HCT116 (cell line): ENCODE measurements at places on chromosomes 7 and 10. TPM values are rescaled to one million over a fixed set of nuclear protein-coding genes. Genes with fewer than 3 reads are reported as not detected.

The GJD4 gene
- not detected for total RNA-seq

GRCh38 chr10:11164803-11165590 is 147.3 kb downstream of the CELF2 start:
- no peak for DNase-seq

- no peak for DNase-seq
Measured at GRCh38 chr10:85650791-85651496, 715.7 kb downstream of the GRID1 start.

DNA sequence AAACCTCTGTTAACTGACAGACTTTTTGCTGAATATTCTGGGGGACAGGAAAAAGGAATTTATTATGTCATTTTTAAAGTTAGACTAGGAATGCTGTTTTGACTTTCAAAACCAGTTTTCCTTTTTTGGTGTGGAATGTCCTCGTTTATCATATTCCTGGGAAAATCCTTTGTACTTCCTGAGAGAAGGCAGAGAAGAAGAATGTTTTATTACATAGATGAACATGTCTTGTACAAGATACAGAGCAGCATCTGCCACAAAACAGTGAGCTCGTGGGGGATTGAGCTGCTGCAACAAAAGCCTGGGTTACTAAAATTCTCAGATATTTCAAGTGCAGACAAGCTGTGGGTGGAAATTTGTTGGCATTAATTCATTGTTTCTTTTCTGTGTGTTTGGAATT is 20.2 kb downstream of the MCU start:
- DNase-seq = no peak

GRCh38 chr7:70334871-70335270 is 736.6 kb downstream of the AUTS2 start:
- DNase-seq = no peak

DNA sequence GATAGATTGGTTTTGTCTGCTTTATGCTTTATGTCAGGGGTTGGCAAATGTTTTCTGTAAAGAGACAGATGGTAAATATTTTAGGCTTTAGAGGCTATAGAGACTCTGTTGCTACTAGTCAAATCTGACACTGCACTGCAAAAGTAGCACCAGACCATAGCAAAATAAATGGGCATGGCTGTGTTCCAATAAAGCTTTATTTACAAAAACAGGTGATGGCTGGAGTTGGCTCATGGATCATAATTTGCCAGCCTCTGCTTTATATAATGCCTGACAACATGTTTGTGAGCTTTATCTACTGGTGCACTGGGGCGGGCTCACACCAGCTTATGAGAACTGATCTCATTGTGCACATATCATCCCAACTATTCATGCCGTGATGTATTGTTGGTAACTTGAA is 120.1 kb downstream of the PLXDC2 start:
- DNase-seq = no peak

GRCh38 chr10:87619705-87620104 is 40.0 kb upstream of the PAPSS2 start:
- no peak for DNase-seq

DNA sequence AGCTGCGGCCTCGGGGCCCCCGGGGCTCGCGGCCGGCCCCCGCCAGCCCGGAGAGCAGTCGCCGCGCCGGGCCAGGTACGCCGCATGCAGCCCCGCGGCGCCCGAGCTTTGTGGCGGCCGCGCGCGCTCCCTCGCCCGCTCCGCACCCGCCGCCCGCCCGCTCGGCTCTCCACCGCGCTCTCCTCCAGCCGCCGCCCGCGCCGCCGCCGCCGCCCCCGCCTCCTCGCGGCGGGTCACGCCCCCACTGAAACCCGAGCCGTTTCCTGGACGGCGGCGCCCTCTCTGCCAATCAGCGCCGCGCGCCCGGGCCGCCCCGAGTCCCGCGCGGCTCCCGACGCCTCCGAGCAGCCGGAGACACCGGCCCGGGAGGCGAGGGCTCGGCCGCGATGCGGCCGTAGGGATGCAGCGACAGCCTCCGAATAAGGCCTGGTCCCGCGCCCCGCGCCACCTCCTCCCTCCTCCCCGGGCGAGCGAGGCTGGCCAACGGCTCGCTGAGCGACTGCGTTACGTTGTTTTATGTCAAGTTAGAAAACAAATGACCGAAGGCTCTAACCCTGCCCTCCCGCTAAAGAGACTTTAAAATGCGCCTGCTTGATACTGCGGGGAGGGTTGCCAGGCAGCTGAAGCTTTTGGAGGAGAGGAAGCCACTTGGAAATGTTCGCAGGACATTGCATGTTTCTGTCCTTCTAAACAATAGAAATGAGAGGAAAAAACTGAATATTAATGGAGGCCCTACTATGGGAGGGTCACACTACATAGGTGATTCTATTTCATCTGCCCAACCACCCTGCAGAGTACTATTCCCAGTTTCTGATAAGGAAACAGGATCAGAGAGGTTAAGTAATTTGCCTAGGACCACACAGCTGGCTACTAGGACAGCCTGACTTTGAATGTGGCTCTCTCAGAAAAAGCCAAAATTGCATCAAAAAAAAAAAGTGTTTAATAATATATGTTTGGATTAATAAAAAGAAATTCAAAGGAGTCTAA is at the start of gene FGFR2:
Gene FGFR2 (minus strand): TSS at position 182 of the 987 bp plus-strand sequence. CDS start 4,627 bp downstream, outside the sequence.
- DNase-seq = peak; percentile 56

The SPDYE9 gene
- not detected for total RNA-seq

The NANOS1 gene
- total RNA-seq = 1.5 TPM

- no peak for DNase-seq
Measured at GRCh38 chr7:24591152-24591551, 17.9 kb downstream of the PALS2 start.

- no peak for DNase-seq
Measured at GRCh38 chr7:65832281-65832680, 40.6 kb upstream of the VKORC1L1 start.

- no peak for DNase-seq
Measured at GRCh38 chr7:152868122-152869040, 108.8 kb downstream of the ACTR3B start.

- DNase-seq = no peak
Measured at GRCh38 chr7:26298472-26299058, 6.9 kb downstream of the SNX10 start.

DNA sequence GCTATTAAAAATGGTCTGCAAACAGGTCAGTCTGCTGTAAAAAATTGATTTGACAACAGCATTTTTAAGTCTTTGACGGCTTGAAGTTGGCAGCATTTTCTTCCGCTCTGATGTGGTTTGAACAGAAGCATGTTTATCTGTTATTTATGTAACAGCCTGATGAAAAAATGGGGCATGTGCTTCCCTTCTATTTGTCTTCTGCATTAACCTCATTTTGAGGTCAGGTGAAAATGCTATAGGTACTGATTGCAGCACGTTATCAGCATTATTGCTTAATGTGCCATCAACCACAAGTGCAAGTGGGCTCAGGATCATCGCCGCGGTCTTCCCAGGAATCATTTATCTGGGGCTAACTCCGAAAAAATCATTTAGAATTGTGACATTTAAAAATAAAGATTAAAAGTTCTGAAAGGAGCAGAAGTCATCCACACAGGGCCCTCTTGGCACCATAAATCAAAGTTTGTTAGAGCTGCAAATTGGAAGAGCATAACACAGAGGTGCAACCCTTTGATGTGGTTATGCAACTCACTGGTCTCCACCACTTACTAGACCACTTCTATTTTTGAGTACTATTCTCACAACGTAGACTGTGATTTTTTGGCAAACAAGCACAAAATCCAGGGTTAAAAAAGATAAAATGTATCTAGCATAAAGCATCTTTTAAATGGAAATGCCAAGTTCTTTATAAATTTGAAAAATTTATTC is 307.7 kb downstream of the MDFIC start:
- no peak for DNase-seq

- no peak for DNase-seq
Measured at GRCh38 chr7:85014936-85015660, 171.8 kb downstream of the SEMA3D start.

DNA sequence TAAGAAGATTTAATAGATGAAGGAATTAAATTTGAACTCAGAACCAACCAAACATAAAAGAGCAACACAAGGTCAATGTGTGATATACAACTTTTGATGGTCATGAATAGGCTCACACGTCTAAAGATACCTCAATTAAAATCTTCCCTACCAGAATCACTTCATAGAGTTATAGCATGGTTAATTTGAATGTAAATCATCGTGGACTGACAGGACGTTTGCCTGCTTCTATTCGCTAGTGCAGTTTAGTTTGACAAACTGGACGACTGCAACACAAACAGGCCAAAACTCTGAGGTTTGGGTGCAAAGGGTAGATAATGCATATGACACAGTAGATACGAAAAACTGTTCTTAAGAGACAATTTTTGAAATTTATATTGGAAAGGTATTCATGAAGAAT is 32.5 kb upstream of the CNTNAP2 start:
- DNase-seq = no peak

DNA sequence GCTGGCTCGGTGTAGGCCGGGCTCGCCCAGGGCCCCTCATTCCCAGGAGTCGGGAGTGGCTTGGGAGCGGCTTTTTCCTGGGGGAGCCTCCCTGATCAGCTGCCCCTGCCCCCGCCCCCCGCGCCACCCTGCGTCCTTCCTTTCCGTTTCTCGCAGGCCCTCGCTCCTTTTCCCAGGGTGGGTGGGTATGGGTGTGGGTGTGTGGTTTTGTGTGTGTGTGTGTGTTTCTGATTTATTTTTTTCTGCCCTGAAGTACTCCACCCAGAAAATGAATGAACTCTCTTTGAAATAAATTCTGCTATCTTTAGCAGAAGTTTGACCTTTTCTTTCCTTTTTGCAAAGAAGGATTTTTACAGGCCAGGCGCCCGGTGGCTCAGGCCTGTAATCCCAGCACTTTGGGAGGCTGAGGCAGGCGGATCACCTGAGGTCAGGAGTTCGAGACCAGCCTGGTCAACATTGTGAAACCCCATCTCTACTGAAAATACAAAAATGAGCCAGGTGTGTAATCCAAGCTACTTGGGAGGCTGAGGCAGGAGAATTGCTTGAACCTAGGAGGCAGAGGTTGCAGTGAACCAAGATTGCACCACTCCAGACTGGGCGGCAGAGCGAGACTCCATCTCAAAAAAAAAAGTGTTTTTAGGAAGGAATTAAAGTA is 30.0 kb upstream of the AP5Z1 start:
- no peak for DNase-seq

GRCh38 chr7:33373195-33373594 is 243.8 kb downstream of the BBS9 start:
- DNase-seq = no peak

The CALML5 gene
- total RNA-seq = not detected

The SYNPO2L gene
- 0.10 TPM for total RNA-seq

DNA sequence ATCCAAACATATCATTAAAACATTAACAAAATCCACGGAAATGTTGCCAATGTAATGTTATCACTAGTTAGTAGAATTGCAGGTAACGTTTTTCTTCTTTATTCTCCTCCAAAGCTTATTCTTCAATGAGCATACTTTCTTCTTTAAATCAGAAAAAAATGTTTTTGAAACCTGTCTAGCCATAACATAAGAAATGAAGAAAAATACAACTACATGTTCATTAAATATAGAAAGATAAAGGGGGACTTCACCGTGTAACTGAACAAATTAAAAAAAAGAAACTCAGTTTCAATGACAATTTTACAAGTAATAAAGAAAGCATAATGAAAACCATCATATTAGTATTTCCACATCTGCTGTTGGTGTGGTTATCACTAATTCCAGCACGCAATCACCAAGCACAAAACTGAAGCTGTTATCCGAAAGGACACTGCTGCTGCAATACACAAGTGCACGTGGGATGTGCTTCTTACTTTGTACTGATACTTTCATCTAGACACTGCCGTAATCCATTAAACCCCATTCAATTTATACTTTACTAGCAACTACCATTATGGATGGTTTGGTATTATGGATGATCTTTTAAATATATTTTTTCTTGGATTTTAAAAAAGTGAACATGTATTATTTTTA is 9.6 kb downstream of the ESYT2 start:
- DNase-seq = no peak

GRCh38 chr7:2242541-2243429 is 759 bp downstream of the NUDT1 start:
- DNase-seq = no peak

GRCh38 chr10:89869180-89869579 is 167.8 kb downstream of the KIF20B start:
- DNase-seq = no peak

The INA gene
- total RNA-seq = not detected

DNA sequence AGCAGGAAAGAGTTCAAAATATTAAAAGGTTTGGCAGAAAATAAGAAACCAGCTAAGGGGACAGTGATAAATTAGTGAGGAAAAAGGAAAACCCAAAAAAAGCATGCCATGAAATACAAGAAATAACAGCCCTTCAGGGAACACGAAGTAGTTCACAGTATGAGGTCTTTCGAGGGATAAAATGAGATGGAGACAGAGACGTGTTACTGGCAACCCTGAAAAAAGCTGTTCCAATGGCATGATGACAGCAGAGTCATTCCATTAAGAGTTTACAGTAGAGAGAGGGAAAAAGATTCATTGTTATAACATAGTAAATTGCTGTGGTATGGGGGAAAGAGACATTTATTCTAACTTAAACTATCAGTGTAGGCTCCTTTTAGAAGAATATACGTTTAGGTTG is 391.2 kb downstream of the ANKRD7 start:
- no peak for DNase-seq

DNA sequence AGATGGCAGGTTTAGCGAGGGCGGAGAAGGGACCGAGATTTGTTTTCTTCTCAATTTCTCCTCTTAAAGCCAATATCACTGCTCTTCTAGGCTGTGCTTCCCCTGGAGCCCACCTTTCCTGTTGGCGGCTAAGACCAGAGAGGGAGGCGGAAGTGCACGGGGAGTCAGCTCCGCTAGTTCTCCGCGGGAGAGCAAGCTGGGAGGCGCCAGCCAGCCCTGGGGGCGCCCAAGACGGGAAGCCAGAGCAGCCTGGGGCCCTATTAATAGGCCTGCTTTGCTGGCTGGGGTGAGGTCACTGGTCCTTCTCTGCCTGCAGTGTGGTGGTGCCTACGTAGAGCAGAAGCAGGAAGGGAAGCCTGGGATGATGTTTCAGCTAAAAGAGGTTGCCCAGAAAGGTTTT is 61.6 kb downstream of the LSM5 start:
- no peak for DNase-seq

The ZNF37A gene
- 18.5 TPM for total RNA-seq

GRCh38 chr7:14023342-14023741 is 33.9 kb upstream of the ETV1 start:
- no peak for DNase-seq

The CCDC3 gene
- total RNA-seq = 10.5 TPM

- no peak for DNase-seq
Measured at GRCh38 chr7:139647814-139648390, 124.4 kb downstream of the CLEC2L start.

- DNase-seq = no peak
Measured at GRCh38 chr10:131979336-131979735, 2.4 kb downstream of the BNIP3 start.

The PRLHR gene
- total RNA-seq = not detected

DNA sequence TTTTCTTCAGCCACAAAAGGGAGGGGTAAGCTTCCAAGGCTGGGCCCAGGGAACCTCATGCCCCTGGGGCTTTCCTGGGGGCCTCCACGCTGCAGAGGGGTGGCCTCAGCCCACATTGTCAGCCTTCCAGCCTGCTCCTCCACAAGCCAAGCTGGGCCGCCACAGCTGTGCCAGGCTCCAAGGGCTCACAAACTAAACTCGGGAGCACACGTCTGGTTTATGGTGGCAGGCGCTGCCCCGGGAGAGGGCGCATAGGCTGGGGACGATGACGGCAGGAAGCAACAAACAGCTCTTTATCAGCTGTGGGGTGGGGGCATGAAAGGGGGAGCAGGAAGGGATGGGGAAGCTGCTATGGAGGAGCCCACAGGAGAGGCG is 6.3 kb upstream of the CDH23 start:
- DNase-seq = no peak
